ENCODE measurements at places on chromosomes 13 and 19. TPM values are rescaled to one million over a fixed set of nuclear protein-coding genes. Genes with fewer than 3 reads are reported as not detected.

The PDX1 gene
- 15.7 TPM for polyA plus RNA-seq

The UNC13A gene
- 4.1 TPM for polyA plus RNA-seq

The TEX26 gene
- polyA plus RNA-seq, result 0.30 TPM

The SOX1 gene
- not detected for polyA plus RNA-seq

The ONECUT3 gene
- not detected for polyA plus RNA-seq

The B9D2 gene
- 4.5 TPM for polyA plus RNA-seq

The FLT3LG gene
- 8.4 TPM for polyA plus RNA-seq

The ZSCAN1 gene
- polyA plus RNA-seq, result 7.1 TPM

The LGALS14 gene
- not detected for polyA plus RNA-seq

The ZNF559 gene
- 19.4 TPM for polyA plus RNA-seq

The SLC39A3 gene
- 25.6 TPM for polyA plus RNA-seq

The RASGRP4 gene
- polyA plus RNA-seq, result 0.40 TPM

Data from pancreas (tissue), 10 donors.